ENCODE measurements at places on chromosomes 13 and 19. TPM values are rescaled to one million over a fixed set of nuclear protein-coding genes. Genes with fewer than 3 reads are reported as not detected.

Gene CEACAM8
- 0.32 TPM for polyA plus RNA-seq

Gene MYO16
- 18.6 TPM for polyA plus RNA-seq

Gene PPP2R1A
- 302 TPM for polyA plus RNA-seq

Gene NALCN
- polyA plus RNA-seq = 0.62 TPM

Gene CLDN10
- 10.3 TPM for polyA plus RNA-seq

Gene SMARCA4
- 84.1 TPM for polyA plus RNA-seq

Measured in muscle of back (tissue), 13 donors.